ENCODE measurements at places on chromosomes 2 and 18.

GRCh38 chr2:72497763-72498162 is 328.1 kb downstream of the EXOC6B start:
- DNase-seq: no peak

DNA sequence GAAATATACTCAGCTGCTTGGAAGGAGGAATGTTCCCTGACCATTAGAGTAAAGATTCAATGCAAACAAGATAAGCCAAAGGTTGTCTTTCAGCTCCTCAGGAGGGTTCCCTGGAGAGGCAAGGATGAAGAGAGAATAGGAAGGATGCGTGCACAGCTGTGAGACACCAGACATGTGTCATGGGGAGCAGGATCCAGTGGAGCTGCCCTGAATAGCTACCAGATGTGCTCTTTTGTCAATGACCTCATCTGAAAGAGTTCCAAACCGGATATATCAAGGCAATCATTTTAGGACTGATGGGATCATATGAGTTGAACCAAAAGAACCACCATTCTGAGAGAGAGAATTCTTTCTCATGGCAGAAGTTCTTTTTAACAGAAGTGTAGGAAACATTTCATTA is 490.6 kb downstream of the IRS1 start:
- DNase-seq: no peak

- DNase-seq: no peak
These were observed 29.1 kb downstream of the DRC1 start for GRCh38 chr2:26430826-26431225.

DNA sequence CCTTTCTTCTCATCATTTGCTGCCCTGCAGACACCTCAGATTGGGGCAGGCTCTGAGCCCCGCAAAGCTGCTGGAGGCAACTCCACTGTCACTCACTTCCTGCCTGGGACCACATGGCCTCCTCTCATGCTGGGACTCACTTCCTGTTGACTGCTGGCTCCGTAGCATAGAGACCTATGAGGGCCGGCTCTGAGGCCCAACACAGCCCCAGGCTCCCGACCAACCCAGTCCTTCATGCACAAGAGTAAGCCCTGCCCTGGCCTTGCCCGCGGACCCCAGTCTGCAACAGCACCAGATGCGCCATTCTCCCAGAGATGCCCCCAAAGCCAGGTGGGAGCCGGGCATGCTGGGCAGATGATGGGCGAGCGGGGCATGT is 55.7 kb downstream of the DNMT3A start:
- peak; percentile 67 for DNase-seq

DNA sequence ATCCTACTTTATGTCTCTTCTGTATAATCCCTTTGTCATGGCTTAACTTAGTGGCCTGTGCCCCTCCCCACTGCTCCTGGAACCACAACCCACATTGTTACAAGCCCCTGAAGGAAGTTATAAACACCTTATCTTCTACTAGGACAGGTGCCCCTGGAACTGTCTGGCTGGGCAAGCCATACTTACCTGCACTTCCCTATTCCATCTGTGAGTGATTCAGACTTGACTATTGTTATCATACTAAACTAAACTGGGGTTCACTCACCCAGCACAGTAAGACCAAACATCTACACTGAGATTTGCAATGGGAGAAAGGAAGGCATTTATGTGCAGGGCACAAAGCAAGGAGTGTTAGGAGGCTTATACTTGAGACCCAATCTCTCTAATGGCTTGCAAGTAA is 3.7 kb upstream of the UGT1A6 start:
- no peak for DNase-seq

DNA sequence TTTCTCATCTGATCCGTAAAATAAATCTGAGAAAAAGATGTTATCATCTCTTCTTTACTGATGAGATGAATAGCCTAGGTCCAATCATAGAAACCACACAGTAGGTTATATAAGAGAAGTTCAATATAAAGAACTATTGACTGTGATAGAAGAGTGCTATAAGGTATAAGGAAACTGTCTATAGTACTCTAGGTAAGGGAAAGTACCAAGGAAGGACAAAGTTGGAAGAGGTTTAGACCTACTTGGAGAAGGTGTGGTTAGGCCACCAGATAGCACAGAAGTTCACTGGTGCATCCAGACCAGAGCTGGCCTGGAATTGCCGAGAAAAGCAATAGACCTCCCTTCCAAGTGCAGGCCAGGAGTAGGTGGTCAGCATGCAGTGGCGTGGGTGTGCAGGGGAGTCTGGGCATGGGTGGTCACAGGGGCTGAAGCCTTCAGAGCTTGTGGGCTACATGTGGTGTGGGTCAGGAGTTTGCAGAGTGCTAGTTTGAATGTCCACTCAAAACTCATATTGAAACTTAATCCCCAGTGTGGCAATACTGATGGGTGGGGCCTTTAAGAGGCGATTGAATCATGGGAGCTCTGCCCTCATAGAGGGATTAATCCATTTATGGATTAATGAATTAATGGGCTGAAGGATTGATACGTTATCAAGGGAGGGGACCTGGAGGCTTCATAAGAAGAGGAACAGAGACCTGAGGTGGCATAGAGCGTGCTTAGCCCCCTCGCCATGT is 86.3 kb downstream of the ALPK2 start:
- DNase-seq: no peak
